ENCODE measurements at places on chromosomes 11 and 22.

GRCh38 chr11:116852261-116853031 lies 15.0 kb upstream of the APOA1 start:
- peak; percentile 73 for DNase-seq

DNA sequence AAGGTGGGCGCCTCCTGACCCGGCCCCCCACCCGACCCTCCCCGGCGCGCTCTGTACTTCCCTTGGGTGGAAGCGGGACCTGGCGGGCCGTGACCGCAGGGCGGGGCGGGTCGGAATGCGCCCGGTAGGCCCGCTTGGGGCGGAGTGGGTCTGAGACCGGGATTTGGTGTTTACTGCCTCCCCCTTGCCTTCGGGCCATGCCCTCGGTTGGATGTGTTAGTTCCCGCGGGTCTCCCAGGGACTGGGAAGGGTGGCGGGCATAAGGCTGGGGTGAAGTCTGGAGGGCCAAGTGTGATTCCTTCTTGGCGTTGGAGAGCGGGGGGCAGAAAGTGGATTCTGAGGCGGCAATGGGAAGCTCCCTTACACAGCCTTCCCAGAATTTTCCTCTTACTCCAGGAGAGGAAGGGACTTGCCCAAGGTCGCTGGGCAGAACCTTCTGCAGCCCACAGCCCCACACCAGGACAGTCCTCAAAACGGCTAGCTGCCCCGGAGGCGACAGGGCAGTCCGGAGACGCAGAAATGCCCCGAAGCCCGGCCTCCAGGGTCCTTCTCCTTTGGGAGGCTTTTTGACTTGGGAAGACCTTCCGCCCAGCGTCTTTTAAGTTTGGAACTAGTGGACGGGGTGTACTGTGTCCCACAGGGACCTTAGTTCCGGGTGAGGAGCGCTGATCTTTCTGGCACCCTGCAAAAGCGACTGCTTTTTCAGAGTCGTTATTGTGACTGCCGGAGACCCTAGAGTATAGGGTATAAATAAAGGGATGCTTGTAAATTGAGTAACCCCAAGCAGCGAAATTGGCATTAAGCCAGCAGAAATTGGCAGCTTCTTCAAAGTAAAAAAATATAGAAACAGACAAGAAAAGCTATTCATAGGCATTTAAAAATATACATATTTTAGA lies 647 bp downstream of the SWAP70 start:
- peak; percentile 44 for DNase-seq

- no peak for DNase-seq
These were observed 57.4 kb downstream of the LRP5 start for GRCh38 chr11:68369756-68370155.

GRCh38 chr11:134509381-134510232 lies 97.6 kb upstream of the B3GAT1 start:
- DNase-seq: no peak

DNA sequence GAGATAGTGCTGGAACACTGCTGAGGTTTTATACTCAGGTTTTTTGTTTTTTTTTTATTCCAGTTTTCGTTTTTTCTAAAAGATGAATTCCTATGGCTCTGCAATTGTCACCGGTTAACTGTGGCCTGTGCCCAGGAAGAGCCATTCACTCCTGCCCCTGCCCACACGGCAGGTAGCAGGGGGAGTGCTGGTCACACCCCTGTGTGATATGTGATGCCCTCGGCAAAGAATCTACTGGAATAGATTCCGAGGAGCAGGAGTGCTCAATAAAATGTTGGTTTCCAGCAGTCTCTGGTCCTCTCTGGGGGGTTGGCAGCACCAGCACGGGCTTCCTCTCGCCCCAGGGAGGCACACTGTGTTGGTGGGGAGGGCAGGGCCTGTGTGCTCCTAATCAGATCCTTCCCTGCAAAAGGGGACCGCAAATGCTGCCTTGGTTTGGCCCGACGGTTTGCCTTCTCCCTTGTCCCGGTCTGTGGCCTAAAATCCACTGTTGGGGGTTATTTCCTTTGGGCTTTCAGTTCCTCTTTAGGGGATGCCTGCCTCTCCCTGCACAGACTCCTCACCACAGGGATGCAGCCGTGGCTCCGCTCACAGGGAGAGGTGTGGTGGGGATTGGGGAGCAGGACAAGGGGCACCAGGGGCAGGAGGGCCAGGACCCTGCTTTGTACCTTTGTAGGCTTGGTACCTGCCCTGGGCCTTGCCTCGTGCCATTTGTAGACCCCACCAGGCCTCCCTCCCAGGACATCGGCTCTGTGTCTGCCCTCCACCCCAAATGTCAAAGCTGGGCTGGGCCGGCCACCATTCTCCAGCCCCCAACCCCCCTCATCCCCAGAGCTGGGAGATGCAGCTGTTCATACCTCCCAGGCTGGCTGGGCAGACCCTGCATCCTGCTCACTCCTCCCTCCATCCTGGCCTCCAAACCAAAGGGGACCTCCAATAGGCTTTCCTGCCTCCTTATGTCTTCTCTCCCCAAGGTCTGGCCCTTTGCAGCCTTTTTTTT lies 13.5 kb downstream of the MCAT start:
- DNase-seq: no peak

- DNase-seq: no peak
These were observed 127.9 kb upstream of the OPCML start for GRCh38 chr11:133660202-133660568.

DNA sequence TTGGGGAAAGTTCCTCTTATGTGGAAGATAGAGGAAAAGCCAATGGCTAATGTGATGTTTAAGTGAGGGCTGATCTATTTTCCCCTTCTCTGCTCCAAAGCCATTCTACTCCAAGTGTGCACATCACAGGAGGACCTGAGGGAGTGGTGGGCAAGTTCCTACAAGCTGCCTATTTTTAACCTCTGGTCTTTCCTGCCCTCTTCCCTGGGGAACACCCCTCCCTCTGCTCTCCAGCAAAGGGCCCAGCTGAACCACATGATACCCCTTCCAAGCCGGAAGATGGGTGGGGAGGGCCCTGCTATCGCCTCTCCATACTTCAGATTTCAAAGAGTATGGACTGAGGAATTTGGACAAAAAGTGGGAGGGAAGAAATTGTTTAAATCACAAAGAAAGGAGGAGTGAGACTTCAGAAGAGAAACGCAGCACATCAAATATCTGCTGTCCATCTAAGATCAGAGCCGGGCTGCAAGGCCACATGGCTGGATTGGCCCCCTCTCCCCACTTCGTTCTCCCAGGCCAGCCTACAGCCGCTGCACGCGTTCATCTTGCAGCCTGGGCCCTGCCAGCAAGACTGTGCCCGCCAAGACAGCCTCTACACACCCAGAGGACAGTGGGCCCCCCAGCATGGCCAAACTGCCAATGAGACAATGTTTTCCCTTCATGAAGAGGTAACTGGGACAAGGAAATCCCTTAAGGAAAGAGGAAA lies 77.5 kb downstream of the MICAL3 start:
- DNase-seq: no peak

DNA sequence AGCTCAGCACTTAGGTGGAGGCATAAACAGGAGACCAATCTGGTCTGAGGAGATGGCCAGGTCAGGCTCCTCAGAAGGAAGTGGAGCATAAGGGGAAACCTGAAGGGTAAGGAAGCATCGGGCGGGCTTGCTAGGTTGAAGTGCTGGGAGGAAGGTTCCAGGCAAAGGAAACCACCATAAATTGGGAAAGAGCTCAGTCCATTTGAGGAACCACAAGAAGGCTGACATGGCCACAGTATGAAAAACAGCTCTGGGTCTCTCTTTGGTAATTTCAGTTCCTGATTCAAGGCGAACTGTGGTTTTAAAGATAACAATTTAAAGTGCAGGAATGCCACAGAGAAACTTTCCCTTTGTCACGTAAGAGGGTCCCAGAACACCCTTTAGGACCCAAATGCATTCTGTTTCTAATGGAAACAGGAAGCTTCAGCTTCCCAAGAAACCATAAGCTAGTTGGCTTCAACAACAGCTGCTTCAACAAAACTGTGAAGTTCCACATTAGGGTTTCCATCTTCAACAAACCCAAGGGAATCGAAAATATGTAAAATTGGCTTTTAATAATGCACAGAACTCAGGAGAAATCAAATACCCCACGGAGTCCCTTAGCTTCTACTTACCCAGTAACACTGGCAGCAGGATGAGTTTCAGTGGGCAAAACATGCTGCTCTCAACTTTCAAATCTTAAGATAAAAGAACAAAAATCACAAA lies 10.4 kb downstream of the JAML start:
- DNase-seq: no peak

- DNase-seq: no peak
These were observed 1484.9 kb downstream of the BRD1 start for GRCh38 chr22:48342732-48343131.

- peak; percentile 39 for DNase-seq
These were observed at the start of gene MYRF for GRCh38 chr11:61752117-61752924. Gene MYRF, plus strand, starts transcription at chr11:61752636. Its CDS starts 109 bp downstream, at chr11:61752745.

- DNase-seq: peak; percentile 57
These were observed 39.1 kb downstream of the PITPNB start for GRCh38 chr22:27879923-27880322.

- peak; percentile 85 for DNase-seq
These were observed 60.6 kb downstream of the MICAL2 start for GRCh38 chr11:12170984-12171383.

DNA sequence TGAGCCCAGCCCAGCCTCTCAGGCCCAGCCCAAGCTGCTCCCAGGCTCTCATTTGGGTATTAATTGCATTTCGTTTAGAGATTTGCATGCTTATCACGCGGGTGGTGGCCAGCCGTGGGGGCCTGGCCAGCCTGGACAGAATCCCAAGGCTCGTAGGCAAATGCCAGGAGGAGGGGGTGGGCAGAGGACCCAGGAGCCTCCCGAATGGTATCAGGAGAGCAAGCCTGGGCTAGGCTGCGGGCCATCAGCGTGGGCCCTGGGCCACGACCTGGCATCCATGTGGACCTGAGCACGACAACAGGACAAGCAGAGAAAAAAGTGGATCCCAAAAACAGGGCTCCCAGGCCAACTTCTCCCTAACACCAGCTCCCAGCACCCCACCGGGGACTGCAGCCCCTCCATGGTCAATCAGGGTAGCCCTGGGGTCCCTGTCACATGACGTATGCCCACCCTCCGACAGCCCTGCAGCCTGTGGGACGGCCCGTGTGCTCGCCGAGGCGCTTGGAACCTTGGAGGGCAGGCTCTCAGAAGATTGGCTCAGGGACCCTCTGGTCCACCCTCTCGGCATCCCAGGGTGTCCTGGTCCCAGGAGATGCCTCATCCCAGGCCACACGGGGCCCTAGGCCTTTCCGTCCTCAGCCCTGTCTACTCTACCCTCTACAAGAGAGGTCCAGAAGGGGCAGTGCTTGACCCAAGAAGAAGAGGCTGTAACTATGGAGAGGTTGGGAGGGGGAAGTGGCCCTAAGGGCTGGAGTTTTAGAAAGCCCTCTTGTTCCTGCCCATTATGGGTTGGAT lies 8.8 kb downstream of the ASCL2 start:
- DNase-seq: no peak

- no peak for DNase-seq
These were observed 44.6 kb upstream of the LIN7C start for GRCh38 chr11:27551127-27551526.

- DNase-seq: peak; percentile 23
These were observed 7.2 kb downstream of the MICAL2 start for GRCh38 chr11:12117611-12118010.

DNA sequence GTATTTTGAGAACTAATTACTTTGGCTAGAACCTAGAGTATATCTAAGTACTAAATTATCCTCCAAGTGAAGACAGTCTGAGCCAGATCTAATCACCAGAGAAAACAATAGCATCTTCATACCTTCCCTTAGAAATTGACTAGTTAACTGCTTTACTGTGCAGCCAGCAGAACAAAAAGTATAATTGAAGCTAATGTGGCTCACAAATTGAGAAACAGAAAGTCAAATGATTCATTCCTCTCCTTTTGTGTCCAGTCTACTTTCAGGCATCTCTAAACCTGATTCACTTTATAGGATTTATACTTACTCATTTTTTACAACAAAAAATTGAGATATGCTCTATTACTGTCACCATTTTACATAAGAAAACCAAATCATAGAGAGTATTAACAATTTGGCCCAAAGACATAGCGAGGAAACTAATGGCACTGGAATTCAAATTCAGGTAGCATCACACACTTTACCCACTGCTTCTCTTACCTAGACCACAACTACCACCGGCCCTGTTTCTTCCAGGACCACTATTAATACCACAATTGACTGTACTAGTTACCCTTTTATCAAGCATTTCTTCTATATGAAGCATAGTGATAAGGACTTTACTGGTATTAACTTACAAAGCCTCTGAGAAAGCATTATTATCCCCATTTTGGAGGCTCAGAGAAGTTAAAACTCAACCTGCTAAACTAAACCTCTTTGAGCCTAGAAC lies 1402.6 kb upstream of the TENM4 start:
- DNase-seq: no peak

- peak; percentile 89 for DNase-seq
These were observed 3.2 kb upstream of the GAB2 start for GRCh38 chr11:78420796-78421209.

GRCh38 chr11:56207790-56208189 lies 26.3 kb downstream of the OR5T2 start:
- no peak for DNase-seq

DNA sequence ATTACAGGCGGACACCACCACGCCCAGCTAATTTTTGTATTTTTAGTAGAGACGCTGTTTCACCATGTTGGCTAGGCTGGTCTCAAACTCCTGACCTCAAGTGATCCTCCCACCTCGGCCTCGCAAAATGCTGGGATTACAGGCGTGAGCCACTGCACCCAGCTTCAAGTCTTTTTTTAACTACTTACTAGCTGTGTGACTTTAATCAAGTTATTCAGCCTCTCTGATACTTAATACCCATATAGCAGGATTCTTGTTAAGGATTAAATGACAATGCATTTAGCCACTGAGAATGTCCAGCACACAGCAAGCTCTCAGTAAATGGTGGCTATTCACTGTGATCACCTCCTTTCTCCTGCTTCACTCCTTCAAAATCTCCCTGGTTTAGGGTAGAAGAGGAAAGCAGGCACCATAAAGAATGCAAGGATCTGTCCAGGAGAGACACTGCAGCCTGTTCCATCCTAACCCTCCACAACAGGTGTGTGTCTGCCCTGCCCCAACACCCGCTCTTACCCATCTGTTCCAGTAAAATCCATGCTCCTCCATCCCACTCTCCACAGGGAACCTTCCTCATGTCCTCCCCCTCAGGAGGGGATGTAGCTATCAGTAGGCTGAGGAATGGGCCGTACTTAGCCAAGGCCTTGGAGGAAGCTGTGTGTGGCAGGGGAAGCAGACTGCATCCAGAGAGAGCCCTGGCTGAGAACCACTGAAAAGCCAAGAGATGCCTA lies 69.3 kb downstream of the MICAL3 start:
- no peak for DNase-seq

- no peak for DNase-seq
These were observed 34.2 kb upstream of the NRIP3 start for GRCh38 chr11:9037963-9038362.

- no peak for DNase-seq
These were observed 871.9 kb downstream of the TBC1D22A start for GRCh38 chr22:47634347-47634746.

All from fibroblast of skin of right quadriceps (primary cell).